ENCODE measurements at places on chromosomes 2 and 18. TPM values are rescaled to one million over a fixed set of nuclear protein-coding genes. Genes with fewer than 3 reads are reported as not detected.

- no peak for DNase-seq
Observed at GRCh38 chr2:68030529-68030928, 32.3 kb downstream of the C1D start.

DNA sequence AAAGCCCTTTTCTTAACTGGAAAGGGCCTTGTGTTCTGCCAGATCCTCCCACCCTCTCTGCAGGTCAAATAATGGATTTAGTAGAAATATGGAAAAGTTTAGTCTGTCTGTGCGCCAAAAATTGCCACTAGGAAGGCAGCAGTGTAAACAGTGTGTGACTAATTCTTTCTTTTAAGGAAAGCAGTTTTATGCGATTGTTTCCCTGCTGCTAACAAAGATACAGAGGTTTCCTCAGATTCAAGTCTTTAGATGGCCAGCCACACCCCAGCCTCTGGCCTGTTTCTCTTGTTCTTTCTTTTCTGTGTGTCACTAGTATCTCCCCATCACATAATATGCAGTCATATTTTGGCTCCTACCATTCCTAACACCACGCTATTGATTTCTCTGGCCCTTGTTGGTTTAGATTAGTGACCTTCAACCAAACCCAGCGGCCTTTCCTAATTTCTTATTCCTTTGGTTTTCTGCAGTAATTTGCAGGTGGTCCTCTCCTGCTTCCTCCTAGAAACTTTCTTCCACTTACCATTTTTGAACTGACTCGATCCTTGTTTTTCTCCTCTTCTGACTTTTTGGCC is 157.4 kb downstream of the LTBP1 start:
- DNase-seq, result no peak

GRCh38 chr2:180190851-180191250 is 183.8 kb upstream of the CWC22 start:
- DNase-seq, result no peak

- DNase-seq, result no peak
Observed at GRCh38 chr2:167550448-167550847, 662.2 kb downstream of the XIRP2 start.

DNA sequence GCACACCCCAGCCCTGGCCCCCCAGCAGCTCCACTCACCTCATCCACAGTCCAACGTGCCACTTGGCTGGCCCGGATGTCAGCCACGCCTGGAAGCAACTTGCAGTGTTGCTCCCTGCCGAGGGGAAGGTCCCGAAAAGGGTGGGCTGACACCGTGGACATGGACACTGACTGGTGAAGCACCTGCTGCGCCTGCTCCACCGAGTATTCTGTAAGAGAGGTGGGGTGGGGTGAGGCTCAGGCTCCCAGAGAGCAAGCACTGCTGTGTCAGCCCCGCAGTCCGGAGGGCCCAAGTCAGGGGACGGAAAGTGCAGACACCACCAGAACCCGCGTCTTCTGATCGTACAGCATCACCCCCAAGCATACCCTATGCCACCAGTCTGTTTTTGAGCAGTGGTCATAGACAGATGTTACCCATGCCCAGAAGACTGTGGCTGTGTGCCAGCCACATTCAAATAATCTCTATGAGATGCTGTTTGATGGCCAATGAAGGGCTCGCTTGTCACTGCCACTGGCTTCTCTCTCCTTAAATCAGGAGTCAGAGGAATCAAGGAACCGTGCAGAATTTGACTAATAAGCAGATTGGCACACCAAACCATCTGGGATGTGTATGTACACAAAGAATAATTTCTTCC is 74.2 kb upstream of the TMEM200C start:
- no peak for DNase-seq

GRCh38 chr18:55354795-55355194 is 233.2 kb downstream of the TCF4 start:
- DNase-seq, result no peak

- DNase-seq, result no peak
Observed at GRCh38 chr18:31097666-31098065, 4.6 kb downstream of the DSC2 start.

DNA sequence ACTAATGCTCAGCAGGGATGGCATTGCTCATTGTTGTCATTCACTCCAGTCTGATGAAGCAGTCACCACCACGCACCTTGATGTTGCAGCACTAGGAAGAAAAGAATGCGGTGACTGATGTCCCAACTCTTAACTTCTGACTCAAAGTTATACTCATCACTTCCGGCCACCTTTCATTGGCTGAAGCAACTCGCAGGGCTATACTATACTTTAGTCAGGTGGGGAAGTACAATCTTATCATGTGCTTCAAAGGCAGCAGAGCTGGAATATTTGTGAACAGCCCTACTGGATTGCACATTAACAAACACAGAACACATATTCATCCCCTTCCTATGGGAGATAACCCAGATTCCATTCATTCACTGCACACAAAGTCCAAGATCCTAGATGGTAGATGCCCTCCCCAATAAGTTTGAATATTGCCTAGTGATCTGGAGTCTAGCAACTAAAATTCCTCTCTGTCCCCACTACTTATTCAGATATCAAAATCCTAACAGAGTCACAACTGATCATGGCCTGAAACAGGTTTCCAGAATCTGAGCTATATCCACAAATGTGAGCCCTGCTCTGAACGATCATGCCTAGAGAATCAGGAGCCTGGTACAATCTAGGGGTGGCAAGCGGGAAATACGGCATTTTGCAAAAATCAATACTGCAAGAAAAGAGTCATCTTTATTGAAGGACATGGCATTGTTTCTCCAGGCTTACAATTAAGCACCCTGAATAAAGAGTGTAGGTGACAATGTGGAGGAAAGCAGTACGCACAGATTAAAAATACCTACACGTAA is 3.4 kb upstream of the SPATS2L start:
- DNase-seq, result no peak

GRCh38 chr18:47593744-47594472 is 336.6 kb downstream of the SMAD2 start:
- no peak for DNase-seq

GRCh38 chr18:3906116-3906750 is 456.3 kb downstream of the TGIF1 start:
- DNase-seq, result no peak

- DNase-seq, result no peak
Observed at GRCh38 chr2:9952856-9953503, 1.5 kb downstream of the GRHL1 start.

DNA sequence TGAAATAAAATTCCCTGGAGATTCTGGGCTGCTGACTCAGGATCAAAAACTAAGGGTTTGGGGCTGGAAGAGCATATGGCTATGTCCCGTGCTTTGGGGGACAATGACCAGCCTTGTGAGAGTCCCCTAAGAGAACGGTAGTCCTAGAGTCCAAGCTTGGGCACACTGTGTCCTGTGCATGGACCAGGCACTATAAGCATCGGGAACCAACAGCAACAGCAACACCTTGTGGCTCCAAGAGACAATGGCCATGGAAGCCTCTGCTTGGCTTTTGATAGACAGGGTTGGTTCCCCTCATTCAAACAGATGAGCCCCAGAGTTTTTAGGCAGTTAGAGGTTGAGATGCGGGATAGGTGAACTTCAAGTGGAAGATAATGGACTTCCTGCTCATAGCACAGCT is 294.4 kb upstream of the CHAC2 start:
- DNase-seq, result no peak

DNA sequence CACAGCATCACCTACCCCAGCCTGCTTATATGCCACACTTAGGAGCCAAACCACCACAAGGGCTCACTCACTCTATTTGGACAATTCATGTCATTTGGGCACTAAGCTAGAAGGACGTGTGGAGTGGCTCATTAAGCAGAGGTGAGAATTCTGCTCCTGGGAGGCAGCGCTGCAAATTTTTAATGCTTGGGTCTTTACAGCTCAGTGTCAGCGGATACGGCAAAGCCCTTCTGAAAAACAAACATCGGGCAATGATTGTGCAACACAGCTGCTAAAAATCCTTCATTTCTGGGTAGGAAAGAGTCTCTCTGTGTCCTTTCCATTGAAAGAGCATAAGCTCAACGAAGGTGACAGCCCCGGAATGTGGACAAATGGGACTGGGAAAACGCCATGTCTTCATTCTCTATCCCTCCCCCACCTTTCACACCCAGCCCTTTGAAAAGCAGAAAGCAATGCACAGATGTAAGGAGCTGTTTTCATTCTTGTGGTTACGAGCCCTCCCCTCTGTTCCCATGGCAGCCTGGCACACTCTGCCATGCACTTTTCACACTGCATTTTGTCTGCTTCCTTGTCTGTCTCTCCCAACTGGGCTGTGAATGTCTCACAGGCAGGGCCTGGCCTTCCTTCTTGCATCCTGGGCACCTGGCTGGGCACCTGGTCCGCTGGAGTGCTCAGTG is 16.0 kb downstream of the TMEM177 start:
- no peak for DNase-seq

- DNase-seq, result peak; percentile 57
Observed at GRCh38 chr18:11998193-11998592, 16.9 kb downstream of the IMPA2 start.

GRCh38 chr2:86807468-86808275 is 17.0 kb upstream of the CD8A start:
- no peak for DNase-seq

- DNase-seq, result no peak
Observed at GRCh38 chr2:96848264-96848663, 4.4 kb upstream of the ANKRD23 start.

GRCh38 chr2:37456479-37456878 is 112.0 kb downstream of the QPCT start:
- no peak for DNase-seq

DNA sequence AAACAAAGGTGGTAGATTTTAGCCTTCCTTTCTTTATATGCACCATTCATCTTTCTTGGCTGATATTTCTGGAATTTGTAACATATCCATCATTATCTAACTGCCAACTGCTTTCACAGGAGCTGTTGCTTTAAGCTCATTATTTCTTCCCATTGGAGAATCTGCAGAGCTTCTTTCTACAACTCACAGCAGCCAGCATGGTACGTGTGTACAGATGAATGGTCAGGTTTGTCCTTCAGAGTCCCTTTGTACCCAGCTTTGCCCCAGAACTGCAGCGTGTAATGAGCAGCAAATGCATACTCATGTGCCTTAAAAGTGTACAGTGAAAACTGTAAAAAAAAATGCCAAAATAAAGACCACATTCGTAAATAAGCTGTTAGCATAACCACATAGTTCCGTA is 260.9 kb downstream of the FIGN start:
- DNase-seq, result no peak

DNA sequence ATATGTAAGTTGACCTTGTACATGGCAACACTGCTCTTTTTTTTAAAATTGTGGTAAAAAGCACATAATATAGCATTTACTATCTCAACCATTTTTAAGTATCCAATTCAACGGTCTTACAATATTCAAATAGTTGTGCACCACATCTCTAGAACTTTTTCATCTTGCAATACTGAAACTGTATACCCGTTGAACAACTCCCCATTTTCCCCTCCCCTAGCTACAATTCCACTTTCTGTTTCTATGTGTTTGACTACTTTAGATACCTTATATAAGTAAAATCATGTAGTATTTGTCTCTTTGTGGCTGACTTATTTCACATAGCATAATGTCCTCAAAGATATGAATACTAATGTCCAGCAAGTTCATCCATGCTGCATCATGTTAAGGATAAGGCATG is 452.1 kb downstream of the TXNL1 start:
- no peak for DNase-seq

DNA sequence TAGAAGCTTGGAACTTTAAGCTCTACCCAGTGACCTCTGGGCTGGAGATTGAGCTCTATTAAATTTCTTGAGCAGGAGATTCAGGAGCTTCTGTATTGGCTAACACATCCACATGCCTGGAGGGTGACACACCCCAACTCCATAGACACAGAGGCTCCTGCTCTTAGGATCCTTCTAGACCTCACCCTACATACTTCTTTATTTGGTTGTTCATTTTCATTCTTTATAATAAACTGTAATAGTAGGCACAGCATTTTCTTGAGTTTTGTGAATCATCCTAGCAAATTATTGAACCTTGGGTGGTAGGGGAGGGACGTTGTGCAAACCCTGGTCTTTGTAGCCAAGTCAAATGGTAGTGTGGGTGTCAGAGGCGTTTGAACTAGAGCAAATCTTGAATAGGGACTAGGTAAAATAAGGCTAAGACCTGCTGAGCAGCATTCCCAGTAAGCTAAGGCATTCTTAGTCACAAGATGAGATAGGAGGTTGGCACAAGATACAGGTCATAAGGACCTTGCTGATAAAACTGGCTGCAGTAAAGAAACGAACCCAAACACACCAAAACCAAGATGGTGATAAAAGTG is 323.8 kb upstream of the GALNT5 start:
- no peak for DNase-seq

DNA sequence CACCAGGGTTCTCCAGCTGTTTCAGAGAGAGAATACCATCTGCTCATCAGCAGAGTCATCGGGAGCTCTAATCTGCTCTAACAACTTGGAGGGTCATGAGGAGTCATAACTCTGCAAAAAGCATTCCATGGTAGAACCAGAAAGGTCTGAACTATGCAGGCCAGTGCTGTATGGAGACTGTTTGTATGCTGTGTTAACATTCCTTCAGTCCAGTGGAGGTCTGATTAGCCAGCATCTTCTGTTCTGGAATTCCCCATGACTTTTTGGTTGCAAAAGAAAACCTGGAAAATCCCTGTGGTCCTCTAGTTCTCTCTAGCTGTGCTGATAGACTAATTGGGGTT is 9.4 kb upstream of the ITGB6 start:
- DNase-seq, result no peak

DNA sequence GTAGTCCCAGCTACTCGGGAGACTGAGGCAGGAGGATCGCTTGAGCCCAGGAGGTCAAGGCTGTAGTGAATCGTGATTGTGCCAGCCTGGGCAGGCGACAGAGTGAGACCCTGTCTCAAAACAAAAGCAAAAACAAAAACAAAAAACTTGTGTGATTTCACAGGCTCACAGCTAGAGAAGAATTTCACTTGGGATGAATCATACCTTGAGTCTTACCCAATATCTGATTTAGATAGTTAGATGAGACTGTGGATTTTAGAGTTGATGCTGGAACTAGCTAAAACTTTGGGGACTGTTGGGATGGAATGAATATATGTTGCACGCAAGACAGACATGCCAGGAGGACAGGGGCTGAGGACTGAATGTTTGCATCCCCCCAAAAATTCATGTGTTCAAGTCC is 4.4 kb downstream of the ANKRD29 start:
- no peak for DNase-seq

- DNase-seq, result no peak
Observed at GRCh38 chr2:10035633-10036032, 7.7 kb upstream of the KLF11 start.

- DNase-seq, result no peak
Observed at GRCh38 chr2:73944714-73945113, 18.0 kb downstream of the DGUOK start.

GRCh38 chr18:56448751-56449150 is 189.6 kb downstream of the TXNL1 start:
- no peak for DNase-seq

- DNase-seq, result no peak
Observed at GRCh38 chr18:39681061-39681460, 2115.5 kb upstream of the CELF4 start.

- no peak for DNase-seq
Observed at GRCh38 chr18:35215026-35215425, 25.8 kb upstream of the ZNF397 start.

Gene MEP1B
- total RNA-seq, result not detected

Gene ACYP2
- total RNA-seq, result 28.0 TPM

Gene NT5DC4
- not detected for total RNA-seq

Gene ARHGEF33
- total RNA-seq, result 1.4 TPM

Gene DSC1
- total RNA-seq, result not detected

Gene DSEL
- 14.3 TPM for total RNA-seq

Gene INPP5D
- total RNA-seq, result 8.7 TPM

Gene RSAD2
- total RNA-seq, result 10.2 TPM

Gene ARHGEF4
- 22.7 TPM for total RNA-seq

Gene SLC30A3
- 0.28 TPM for total RNA-seq

Gene INHA
- not detected for total RNA-seq

Gene CPS1
- 2.2 TPM for total RNA-seq

Gene AMER3
- 0.33 TPM for total RNA-seq

Gene NMUR1
- total RNA-seq, result 0.14 TPM

Gene UGT1A8
- not detected for total RNA-seq

Gene CCT4
- 98.4 TPM for total RNA-seq

Measured in sigmoid colon (tissue), 7 donors.